Erythroblast (primary cell): ENCODE measurements at places on chromosomes 2 and 18.

DNA sequence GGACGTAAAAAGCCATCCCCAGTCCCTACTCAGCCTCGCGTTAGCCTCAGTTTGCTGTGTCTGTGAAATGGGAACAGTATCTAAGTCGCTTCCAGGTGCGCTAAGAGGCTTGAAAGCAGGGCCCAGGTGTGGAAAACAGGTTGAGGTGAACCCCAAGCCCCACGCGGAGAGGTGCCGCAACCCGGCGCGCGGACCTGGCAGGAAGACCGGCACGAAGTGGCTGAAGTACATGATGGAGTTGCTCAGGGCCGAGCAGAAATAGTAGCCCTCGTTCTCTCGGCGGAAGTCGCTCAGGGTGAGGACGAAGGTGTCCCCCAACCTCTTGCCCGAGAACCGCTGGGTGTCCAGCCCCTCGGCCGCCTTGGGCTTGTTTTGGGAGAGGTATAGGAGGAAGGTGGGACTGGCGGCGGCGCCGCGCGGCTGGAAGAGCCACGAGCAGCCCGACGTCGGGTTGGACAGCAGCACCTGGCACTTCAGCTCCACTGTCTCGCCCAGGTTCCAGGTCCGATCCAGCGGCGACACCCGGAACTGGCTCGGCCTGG is 508 bp downstream of the CD8A start:
- DNase-seq = no peak

- no peak for DNase-seq
These were observed 243.4 kb downstream of the SLC8A1 start for GRCh38 chr2:40208463-40208862.

DNA sequence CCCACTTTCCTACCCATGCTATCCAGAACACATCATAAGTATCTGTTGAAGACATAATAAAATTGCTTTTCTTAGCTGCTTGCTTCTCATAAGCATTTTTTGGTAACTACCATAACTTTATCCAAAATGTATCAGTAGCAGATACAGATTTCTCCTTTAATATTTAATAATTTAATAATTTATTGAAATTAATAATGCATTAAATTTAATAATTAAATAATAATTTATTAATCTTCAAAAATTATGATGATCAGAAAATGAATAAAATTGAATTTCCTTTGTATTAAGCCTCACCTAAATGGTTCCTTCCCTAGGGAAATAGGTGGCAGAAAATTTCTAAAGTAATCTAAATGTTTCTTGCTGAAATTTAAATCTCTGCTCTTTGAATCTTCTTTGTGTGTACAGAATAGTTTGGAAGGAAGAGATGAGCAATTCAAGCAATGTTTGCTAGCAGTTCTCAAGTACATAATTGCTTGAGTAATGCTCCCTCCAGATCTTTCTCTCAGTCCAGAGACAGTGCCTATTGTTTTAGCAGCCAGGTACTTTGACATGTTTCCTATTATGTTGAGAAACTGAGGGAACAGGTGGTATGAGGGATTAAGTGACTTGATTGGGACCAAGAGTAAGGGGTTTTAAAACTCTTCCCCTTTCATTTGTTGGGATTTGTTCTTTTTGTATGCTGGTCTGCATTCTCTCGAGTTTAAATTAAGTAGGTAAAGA is 123.1 kb upstream of the CYP26B1 start:
- no peak for DNase-seq

- no peak for DNase-seq
These were observed at the start of gene DSC3 for GRCh38 chr18:31042406-31043181. Gene DSC3 (minus strand): TSS chr18:31042742. CDS start chr18:31042660, 82 bp downstream.

DNA sequence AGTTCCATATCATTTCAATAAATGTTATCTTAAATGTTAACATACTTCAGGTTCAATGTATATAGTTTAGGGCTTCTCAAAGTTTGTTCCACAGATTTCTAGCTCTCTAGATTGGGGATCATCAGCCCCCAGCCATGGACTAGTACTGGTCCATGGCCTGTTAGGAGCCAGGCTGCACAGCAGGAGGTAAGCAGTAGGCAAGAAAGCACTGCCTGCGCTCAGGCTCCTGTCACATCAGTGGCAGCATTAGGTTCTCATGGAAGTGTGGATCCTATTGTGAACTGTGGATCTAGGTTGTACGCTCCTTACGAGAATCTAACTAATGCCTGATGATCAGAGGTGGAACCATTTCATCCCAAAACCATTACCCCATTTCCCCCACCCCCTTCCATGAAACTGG is 531.1 kb downstream of the PARD3B start:
- no peak for DNase-seq

DNA sequence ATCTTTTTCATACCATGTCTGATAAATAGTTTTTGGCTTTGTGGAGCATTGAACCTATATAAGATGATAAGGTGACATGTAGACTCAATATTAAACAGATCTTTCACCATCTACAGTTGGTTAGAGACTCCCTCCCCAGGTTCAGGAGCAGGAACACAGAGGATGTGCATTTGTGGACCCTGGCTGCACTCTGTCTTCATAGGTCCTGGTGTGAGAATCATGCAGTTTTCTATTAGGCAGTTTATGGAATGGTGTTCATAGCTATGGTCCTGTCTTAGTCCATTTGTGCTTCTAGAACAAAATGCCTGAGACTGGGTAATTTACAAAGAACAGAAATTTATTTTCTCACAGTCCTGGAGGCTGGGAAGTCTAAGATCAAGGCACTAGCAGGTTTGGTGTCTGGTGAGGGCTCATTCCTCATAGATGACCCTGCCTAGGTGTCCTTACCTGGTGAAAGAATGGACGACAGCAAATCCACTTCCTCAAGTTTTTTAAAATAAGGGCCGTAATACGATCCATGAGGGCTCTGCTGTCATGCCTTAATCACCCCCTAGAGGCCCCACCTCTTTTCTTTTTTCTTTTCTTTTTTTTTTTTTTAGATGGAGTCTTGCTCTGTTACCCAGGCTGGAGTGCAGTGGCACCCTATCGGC is 35.3 kb upstream of the FAM98A start:
- DNase-seq = no peak

GRCh38 chr18:28159055-28159454 is 17.9 kb downstream of the CDH2 start:
- DNase-seq = no peak

- DNase-seq = no peak
These were observed 75.6 kb upstream of the MGAT5 start for GRCh38 chr2:134178138-134178877.

DNA sequence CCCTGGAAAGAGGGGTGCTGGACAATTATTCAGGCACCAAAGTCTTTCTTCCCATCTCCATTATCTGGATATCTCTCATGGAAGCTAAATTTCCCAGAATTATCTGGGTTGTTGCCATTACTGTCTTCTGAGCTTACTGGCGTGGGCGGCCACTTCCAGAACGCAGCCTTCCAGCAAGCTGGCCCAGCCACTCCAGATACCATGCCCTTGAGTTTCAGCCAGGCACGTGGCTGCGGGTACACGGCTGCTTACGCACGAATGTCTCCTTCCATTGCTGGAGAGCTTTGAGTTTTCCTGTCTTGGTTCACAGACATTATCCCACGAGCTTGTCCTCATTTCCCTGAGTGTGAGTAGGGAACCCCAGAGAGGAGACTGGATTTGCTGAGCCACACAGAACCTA is 32.7 kb downstream of the CELF4 start:
- no peak for DNase-seq

- no peak for DNase-seq
These were observed 327.1 kb downstream of the CCDC178 start for GRCh38 chr18:33113416-33113815.
